ENCODE measurements at places on chromosomes 1 and 21. TPM values are rescaled to one million over a fixed set of nuclear protein-coding genes. Genes with fewer than 3 reads are reported as not detected.

Gene COL6A1
- total RNA-seq = 100 TPM

Gene STK40
- 25.3 TPM for total RNA-seq

Gene SPATA17
- total RNA-seq = 0.48 TPM

Gene UBL4B
- total RNA-seq = not detected

Gene HTR1D
- 11.5 TPM for total RNA-seq

Gene LRRN2
- 2.5 TPM for total RNA-seq

Gene LCE2C
- total RNA-seq = not detected

Gene TACSTD2
- 0.88 TPM for total RNA-seq

Gene TEKT2
- 1.3 TPM for total RNA-seq

Gene A3GALT2
- not detected for total RNA-seq

Gene PTGFR
- not detected for total RNA-seq

Gene TRIM67
- total RNA-seq = not detected

Gene TNFSF18
- not detected for total RNA-seq

Gene TMEM53
- 6.7 TPM for total RNA-seq

Gene NBPF26
- 4.7 TPM for total RNA-seq

GRCh38 chr1:85224734-85225623, 24.2 kb upstream of the SYDE2 start:
- H3K4me1 ChIP-seq = peaks cover 4% of the 10 kb centered on the region
- peak; percentile 38 for DNase-seq
- H3K27ac ChIP-seq = 0 out of 2 replicates have a peak overlapping the region, but pooled peaks have one; percentile 2

- no peak overlapping the region for H3K27ac ChIP-seq
- no peaks in the 10 kb centered on the region for H3K4me1 ChIP-seq
- no peak overlapping the region for H3K4me3 ChIP-seq
- DNase-seq = no peak
- H3K27me3 ChIP-seq = no peaks in the 10 kb centered on the region
- H3K36me3 ChIP-seq = peaks cover 10% of the 10 kb centered on the region
Measured at GRCh38 chr1:27332536-27333281, 9.1 kb upstream of the SYTL1 start.

DNA sequence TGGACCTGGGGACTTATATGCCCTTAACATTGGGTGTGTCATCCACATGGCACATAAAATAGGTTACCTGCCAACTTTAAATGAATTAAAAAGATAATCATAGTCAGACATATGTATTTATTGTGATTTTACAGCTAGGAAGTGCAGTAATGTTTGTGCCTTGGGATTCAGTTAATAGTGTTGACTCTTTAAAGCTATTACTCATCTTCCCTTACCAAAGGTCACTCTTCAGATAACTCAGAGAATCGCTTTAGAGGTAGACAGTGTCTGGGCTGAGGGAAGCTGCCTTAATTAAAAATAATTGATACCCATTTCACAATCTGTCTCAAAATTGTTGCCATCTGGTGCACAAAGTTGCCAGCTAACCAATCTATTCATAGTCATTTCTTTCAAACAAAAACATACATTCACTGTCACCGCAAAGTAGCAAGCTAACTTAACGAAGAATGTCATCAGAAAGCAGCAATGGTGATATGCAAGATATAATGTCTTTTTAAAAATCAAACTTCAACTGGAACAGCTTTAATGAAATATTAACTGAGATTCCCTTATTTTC, 3.0 kb upstream of the KRTAP15-1 start:
- H3K36me3 ChIP-seq = no peaks in the 10 kb centered on the region
- DNase-seq = no peak

GRCh38 chr1:1247341-1247913, 905 bp upstream of the C1QTNF12 start:
- no peak overlapping the region for H3K4me3 ChIP-seq
- no peak for DNase-seq
- H3K36me3 ChIP-seq = no peaks in the 10 kb centered on the region
- H3K27me3 ChIP-seq = peaks cover 17% of the 10 kb centered on the region
- H3K4me1 ChIP-seq = no peaks in the 10 kb centered on the region
- no peak overlapping the region for H3K27ac ChIP-seq

GRCh38 chr1:41827991-41828570, 90.6 kb downstream of the HIVEP3 start:
- no peak overlapping the region for H3K4me3 ChIP-seq
- H3K4me1 ChIP-seq = peaks cover 10% of the 10 kb centered on the region
- DNase-seq = no peak
- no peaks in the 10 kb centered on the region for H3K27me3 ChIP-seq
- no peak overlapping the region for H3K27ac ChIP-seq

GRCh38 chr1:160367934-160368923, 1.4 kb downstream of the NHLH1 start:
- no peak overlapping the region for H3K27ac ChIP-seq
- 0 out of 2 replicates have a peak, but pooled peaks cover 3% of the 10 kb centered on the region for H3K4me1 ChIP-seq
- DNase-seq = no peak
- no peak overlapping the region for H3K4me3 ChIP-seq

DNA sequence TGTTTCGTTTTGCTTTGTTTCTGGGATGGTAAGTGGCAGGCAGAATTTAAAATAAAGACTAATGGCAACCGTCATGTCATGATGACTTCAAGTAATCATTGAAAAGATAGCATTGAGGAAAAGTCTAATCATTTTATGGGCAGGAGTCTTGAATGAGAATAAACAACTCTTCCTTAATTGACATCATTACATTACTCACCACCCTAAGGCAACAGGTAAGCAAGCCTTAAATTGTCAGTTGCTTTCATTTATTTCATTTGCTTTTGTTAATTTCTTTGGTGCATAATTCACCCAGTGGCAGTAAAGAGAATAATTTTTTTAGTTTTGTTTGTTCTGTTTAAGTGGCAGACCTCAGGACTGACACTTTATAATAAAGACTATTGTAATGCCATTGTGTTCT, 669.0 kb downstream of the RWDD3 start:
- DNase-seq = no peak
- H3K27me3 ChIP-seq = no peaks in the 10 kb centered on the region
- no peaks in the 10 kb centered on the region for H3K36me3 ChIP-seq
- no peaks in the 10 kb centered on the region for H3K4me1 ChIP-seq
- H3K4me3 ChIP-seq = no peak overlapping the region
- no peak overlapping the region for H3K27ac ChIP-seq

DNA sequence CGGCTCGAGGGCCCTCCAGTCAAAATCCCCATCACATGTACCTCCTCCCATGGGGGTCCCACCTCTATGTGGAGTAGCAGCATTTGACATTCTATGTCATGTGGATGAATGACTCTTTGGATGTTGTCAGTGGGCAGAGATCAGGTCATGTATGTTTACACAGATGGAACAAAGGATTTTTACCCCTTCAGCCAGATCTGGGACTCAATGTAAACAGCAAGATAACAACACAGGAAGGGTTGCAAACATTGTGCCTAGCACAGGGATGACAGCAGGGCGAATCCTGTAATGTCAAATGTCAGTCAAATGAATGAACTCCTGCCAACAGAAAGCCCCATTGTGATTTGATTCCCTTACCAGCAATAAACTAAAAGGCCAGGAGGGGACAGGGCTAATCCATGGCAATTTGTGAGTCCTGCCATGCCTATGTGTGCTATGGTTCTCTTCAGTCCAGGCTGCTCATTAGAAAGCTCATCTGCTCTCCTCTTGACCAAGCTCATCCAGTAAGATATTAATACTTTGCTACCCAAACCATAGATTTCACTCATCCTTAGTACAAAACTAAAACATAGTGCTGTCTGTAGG, 60.3 kb downstream of the PGBD5 start:
- H3K36me3 ChIP-seq = no peaks in the 10 kb centered on the region
- H3K27me3 ChIP-seq = no peaks in the 10 kb centered on the region
- peaks cover 3% of the 10 kb centered on the region for H3K4me1 ChIP-seq
- no peak overlapping the region for H3K4me3 ChIP-seq

GRCh38 chr1:172719694-172720138, 60.8 kb downstream of the FASLG start:
- no peak for DNase-seq
- H3K36me3 ChIP-seq = no peaks in the 10 kb centered on the region
- no peak overlapping the region for H3K27ac ChIP-seq
- H3K4me3 ChIP-seq = no peak overlapping the region
- no peaks in the 10 kb centered on the region for H3K27me3 ChIP-seq
- no peaks in the 10 kb centered on the region for H3K4me1 ChIP-seq

GRCh38 chr1:222257027-222257426, 290.9 kb downstream of the HHIPL2 start:
- DNase-seq = no peak
- H3K36me3 ChIP-seq = no peaks in the 10 kb centered on the region

DNA sequence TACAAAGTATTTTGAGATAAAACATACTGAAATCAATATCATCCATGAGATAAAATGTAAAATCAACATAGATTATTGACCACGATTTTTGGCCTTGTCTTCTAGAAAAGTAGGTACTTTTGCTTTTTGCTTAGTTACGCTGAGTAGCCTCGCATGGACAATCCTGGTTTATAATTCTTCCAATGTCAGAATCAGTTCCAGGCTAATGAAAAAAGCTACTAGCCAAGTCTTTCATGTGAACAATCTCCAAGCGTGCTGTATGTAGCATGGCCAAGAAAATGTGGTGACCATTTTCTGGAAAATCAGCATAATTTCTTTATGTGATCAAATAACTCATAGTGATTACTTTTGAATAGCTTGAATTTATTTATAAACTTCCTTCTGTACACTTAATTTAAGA, 145.8 kb downstream of the NTMT2 start:
- no peaks in the 10 kb centered on the region for H3K4me1 ChIP-seq
- H3K4me3 ChIP-seq = no peak overlapping the region
- no peaks in the 10 kb centered on the region for H3K27me3 ChIP-seq
- DNase-seq = no peak
- H3K36me3 ChIP-seq = no peaks in the 10 kb centered on the region
- no peak overlapping the region for H3K27ac ChIP-seq

DNA sequence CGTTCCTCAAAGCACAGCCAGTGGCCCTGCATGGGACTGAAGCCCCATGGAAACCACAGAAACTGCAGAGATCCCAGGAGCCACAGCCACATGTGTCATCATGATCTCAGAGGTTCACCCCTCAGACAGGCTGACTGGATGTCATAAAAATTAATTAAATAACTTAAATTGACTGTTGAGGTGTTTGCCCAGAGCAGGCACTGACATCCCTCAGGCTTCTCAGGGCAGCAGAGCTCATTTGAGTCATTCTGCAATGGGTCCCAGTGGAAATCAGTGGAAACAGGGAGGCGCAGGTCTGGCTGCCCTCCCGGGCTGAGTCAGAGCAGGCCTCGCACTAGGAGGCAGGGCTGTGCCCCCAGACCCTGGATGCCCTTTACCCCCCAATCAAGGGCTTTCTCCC, 135.1 kb downstream of the CDC7 start:
- no peaks in the 10 kb centered on the region for H3K27me3 ChIP-seq
- 0 out of 2 replicates have a peak, but pooled peaks cover 2% of the 10 kb centered on the region for H3K4me1 ChIP-seq
- no peak for DNase-seq
- no peak overlapping the region for H3K4me3 ChIP-seq
- H3K36me3 ChIP-seq = no peaks in the 10 kb centered on the region
- no peak overlapping the region for H3K27ac ChIP-seq

DNA sequence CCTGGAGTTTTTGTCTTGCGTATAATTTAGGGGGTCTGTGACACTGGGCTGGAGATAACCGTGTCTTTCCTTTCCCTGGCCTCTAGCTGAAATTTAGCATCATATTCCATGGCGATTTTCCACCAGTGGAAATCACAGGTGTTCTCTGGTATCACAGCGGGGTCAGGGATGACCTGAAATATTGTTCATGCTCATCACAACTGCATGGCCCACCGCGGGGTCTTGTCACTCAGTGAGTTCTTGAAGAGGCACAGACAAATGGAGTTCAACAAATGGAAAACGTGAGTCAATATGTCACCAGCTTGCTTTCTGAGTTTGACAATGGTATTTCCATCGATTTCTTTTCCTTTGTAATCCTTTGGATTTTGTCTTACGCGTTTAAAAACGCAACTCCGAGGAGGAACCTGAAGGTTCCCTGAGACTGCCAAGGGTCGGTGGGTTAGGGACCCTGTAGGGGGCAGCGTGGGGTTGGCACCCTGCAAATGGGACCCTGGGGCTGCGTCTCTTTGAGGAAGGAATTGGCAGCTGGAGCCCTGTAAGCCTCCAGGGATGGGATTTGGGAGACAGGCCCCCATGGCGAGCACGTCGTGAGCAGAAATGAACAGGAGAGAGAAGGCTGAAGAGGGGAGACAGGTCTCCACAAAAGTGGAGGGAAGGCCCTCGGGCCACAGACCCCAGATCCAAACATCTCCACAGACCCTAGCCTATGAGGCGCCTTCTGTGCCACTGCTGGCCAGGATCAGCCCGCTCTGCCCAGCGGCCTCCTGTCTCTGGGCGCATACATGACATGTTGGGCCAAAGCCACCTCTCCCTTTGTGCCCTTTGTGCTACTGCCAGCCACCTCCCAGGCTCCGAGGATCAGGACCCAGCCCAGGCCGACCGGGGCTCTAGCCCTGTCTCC, 32.1 kb upstream of the RUNX3 start:
- no peaks in the 10 kb centered on the region for H3K4me1 ChIP-seq
- no peak overlapping the region for H3K4me3 ChIP-seq
- no peak for DNase-seq
- no peaks in the 10 kb centered on the region for H3K27me3 ChIP-seq
- H3K27ac ChIP-seq = no peak overlapping the region
- H3K36me3 ChIP-seq = no peaks in the 10 kb centered on the region

- DNase-seq = no peak
- H3K36me3 ChIP-seq = no peaks in the 10 kb centered on the region
- H3K4me3 ChIP-seq = no peak overlapping the region
- H3K27ac ChIP-seq = no peak overlapping the region
- H3K27me3 ChIP-seq = no peaks in the 10 kb centered on the region
Measured at GRCh38 chr1:19404748-19405147, 80.6 kb downstream of the CAPZB start.

GRCh38 chr1:5905436-5905835, 86.8 kb downstream of the NPHP4 start:
- H3K4me3 ChIP-seq = no peak overlapping the region
- peak; percentile 39 for DNase-seq
- peaks cover 9% of the 10 kb centered on the region for H3K4me1 ChIP-seq
- no peak overlapping the region for H3K27ac ChIP-seq
- no peaks in the 10 kb centered on the region for H3K27me3 ChIP-seq
- no peaks in the 10 kb centered on the region for H3K36me3 ChIP-seq

GRCh38 chr1:162007466-162007865, 16.2 kb downstream of the OLFML2B start:
- H3K36me3 ChIP-seq = no peaks in the 10 kb centered on the region
- no peak overlapping the region for H3K27ac ChIP-seq
- H3K27me3 ChIP-seq = no peaks in the 10 kb centered on the region
- H3K4me3 ChIP-seq = no peak overlapping the region

DNA sequence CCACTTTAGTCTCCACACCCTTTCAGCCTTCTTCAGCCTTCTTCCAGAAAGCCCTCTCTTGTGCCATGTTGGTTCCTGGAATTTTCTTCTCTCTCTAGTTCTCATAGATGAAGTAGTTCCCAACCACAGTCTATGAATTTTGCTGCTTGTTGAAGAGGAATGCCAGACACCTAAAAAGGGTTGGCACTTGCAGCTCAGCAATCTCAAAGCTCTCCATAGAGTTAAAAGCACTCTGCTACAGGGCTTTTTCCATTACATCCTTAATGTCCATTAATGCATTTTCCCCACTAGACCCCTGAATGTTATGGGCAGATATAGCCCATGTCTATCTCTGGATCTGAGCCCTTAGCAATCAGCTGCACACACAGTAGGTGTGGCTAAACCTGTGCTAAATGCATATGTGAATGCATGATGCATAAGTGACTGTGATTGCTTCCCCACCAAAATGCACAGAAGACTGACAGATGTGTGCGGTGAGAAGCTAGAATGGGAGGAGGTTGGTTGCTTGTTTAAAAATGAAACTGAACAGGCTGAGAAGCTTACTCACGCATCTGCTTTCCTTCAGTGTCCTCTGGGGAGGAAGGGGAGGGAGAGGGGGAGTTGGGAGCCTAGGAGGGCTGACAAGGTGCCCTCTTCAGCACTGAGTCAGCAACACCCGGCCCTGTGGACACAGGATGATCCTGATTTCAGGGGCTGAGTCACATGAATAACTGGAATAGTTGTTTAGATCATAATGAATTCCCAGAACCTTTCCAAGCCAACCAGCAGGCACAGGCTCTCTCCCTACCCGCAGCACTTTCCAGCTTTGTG, 146.1 kb upstream of the FGGY start:
- peaks cover 8% of the 10 kb centered on the region for H3K4me1 ChIP-seq
- peaks cover 3% of the 10 kb centered on the region for H3K27me3 ChIP-seq
- H3K36me3 ChIP-seq = no peaks in the 10 kb centered on the region
